ENCODE measurements at places on chromosomes 11 and 22.

- DNase-seq, result no peak
Observed at GRCh38 chr11:76236092-76236999, 30.0 kb upstream of the WNT11 start.

- DNase-seq, result peak; percentile 33
Observed at GRCh38 chr11:116073854-116074837, 569.9 kb upstream of the CADM1 start.

DNA sequence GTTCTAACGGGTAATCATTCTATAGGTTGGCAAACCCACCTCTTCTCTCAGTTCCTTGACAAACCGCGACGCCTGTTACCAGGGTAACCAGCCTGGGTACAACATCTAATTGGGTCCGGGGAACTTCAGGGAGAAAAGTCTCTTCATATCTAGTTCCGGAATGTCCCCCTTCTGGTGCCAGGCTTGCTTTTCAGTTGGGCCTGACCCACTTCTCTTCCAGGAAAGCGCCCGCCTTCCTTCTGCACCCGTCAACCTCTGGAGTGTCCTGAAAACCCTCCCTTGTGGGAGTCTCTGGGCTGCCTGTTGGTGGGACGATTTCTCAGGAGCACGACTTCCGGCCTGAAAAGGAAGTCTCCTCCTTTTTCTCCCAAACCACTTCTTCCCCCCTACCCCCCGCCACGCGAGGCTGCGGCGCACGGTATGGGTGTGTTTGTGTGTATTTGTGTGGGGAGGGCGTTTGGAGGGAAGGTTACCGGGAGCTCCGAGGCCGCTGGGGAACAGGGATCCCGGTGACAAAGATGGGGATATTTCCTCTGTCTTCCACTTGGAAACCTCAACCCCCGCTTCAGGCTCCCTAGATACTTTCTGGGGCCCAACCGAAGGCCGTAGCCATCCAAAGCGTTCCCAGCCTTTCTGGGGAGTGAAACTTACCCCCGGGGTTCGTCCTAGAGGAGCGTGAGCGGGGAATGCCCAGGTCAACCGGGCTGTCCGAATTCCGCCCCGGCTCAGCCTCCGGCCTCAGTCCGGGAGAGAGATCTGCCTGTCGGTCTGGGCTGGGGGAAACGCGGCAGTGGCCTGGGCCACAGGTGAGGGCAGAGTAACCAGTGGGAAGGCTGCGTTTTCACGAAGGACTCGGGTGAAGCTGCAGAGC is at the start of the genes NKAPD1 and PIH1D2:
Gene NKAPD1 (plus strand): TSS at position 359 of the 871 bp plus-strand sequence. CDS start 1,276 bp downstream, outside the sequence.
Gene PIH1D2 (minus strand): TSS at position 77 of the 871 bp plus-strand sequence. CDS start 843 bp downstream, outside the sequence.
- peak; percentile 86 for DNase-seq

DNA sequence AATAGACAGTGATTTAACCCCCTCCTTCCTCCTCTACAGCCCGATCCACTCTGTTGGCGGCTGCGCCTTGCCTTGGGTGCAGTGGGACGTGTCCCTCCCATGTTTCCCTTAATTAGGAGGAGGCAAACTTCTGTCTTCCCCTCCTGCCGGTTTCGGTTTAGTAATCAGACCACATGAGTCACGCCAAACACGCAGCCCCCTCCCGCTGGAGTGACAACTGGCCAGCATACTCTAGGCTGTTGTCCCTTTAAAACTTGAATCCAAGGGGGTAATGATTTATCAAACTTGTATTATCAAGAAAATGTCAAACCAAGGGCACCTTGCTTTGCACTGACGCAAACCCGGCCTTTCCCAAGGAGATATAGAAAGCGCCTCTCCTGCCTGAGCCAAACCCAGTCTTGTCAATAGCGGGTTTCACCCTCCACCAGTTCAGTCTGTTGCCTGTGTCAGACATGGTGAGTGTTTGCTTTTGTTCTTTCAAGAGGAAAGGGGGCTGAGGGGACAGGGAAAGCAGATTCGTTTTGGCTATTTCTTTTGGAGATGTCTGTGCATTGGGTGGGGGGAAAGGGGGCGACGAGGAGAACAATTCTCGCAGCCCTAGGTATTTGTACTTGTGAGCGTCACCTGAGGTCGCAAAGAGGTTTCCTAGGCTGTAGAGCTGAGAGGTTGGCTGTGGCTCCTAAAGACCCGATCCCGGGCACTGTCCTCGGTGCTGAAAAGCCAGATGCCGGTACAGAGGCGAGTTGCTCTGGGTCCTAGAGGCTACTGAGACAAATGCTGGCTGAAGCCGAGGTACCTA is at the start of gene SLC6A5:
Gene SLC6A5 (plus strand): TSS at position 388 of the 799 bp plus-strand sequence. CDS start 65 bp downstream, at position 453.
- no peak for DNase-seq

DNA sequence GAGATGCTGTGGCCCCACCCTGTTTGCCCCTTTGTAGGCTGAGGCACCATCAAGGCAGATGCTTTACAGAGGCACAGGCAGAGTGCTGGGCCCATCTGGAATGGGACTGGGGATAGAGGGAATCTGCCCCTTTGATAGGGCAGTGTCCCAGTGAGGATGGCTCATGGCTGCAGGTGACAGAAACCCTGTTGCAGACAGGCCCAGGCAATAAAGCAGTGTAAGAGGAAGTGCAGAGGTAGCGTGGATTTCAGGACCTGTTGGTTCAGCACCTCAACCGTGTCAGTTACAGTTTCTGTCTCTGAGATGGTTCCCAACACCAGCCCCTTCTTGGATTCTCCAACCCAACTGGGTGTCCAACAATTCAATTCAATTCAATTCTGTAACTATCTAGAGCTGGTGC is 25.1 kb downstream of the PRDM11 start:
- no peak for DNase-seq

DNA sequence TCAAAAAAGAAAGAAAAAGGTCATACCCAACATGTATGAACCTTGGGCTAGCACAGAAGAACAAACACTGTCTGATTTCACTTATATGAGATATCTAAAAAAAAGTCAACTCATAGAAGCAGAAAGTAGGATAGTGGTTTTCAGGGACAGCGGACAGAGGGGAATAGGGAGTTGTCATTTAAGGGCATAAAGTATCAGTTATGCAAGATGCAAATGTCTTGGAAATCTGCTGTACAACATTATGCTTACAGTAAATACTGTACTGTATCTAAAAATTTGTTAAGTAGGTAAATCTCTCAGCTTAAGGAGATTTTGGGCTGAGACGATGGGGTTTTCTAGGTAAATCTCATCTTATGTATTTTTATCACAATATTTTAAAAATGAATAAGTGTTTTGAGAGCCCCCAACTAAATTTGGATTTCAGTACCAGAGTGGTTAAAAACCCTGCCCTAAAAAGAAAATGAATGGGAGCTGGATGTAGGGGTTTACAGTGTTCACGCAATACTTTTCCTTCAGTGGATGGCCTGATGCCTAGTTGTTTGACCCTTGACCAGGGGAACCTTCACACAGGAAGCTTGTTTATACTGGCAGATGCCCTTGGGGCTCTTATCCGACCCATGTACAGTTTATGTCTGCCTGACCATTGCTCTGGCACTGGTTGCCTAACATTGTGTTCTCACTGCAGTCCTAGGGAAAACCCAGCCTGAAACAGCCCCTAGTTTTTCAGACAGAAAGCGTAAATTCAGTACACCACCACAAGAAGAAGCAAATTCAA is 34.8 kb downstream of the SLC22A9 start:
- no peak for DNase-seq

- no peak for DNase-seq
Observed at GRCh38 chr11:85758480-85759039, 52.4 kb downstream of the SYTL2 start.

GRCh38 chr11:64790205-64791095 is 12.1 kb upstream of the SF1 start:
- no peak for DNase-seq

DNA sequence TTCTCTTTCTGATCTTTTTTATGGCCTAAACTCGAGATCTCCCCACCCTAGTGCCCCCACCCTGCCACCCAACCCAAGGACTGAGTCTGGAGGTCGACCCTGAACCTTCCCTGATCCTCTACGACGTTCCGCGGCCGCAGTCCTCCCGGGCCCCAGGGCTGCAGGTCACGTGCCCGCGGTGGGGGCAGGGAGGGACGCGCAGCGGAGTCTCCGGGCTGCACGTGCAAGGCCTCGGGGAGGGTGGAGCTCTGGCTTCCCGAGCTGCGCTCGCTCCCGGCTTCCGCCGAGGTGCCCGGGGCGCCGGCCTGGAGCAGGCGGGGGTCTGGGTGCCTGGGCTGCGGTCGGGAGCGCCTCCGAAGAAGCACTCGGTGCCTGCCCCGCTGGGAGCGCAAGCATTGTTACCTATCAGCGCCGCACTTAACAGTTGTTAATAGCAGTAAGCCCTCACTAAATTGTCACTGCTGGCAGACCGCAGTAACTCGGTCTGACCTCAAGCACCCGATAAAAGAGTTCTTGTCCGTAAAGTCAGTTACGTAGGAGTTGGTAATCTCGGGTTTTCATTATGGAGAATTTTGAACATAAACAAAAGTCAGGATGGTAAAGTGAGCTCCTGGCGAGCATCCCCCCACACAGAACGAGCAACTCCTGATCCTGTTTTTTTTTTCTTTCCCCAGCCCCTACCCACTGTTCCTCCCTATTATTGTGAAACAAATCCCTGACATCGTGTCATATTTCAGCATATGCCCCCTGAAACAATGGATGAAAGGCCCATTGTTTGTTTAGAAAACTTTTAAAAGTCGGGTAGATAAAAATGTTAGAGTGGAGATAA is 69.7 kb upstream of the EP300 start:
- peak; percentile 85 for DNase-seq

- peak; percentile 56 for DNase-seq
Observed at GRCh38 chr22:46054091-46055073, 77.4 kb upstream of the WNT7B start.

DNA sequence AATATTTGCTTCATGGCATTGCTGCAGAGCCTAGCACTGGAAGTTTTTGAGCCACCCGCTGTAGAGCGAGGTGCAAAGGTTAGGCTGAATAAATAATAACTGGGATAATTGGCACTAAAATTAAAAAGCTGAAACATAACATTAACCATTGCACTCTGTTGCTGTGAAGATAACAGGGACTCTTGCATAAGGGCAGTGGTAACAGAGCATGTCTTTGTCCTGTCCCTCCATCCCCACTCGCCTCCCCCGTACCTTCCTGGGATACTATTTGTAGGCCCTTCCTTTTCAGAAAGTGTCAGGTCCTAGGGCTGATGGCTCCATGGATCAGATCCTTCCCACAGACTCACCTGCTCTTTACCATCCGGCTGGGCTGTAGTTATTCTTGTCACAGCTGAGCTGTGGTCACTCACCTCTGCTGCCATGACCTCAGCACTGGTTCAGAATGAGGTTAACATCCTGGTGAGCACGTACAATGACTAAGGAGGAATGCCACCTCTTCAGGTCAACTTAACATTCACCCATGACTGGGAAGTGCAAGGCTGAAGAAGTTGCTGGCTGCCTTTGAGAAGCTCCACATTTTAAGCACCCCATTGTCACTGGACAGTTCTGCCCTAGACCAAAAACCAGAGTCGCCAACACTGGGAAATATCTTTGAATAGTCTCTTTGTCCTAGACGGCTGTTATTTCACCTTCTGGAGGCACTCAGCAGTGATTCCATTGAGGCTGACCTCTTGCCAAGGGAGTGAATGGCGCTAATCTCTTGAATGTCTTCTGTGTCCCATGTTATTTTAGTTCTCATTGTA is 103.2 kb upstream of the KIRREL3 start:
- DNase-seq, result no peak

- DNase-seq, result no peak
Observed at GRCh38 chr11:66912911-66913310, 45.3 kb downstream of the PC start.

- no peak for DNase-seq
Observed at GRCh38 chr11:355581-356458, 13.5 kb upstream of the B4GALNT4 start.

DNA sequence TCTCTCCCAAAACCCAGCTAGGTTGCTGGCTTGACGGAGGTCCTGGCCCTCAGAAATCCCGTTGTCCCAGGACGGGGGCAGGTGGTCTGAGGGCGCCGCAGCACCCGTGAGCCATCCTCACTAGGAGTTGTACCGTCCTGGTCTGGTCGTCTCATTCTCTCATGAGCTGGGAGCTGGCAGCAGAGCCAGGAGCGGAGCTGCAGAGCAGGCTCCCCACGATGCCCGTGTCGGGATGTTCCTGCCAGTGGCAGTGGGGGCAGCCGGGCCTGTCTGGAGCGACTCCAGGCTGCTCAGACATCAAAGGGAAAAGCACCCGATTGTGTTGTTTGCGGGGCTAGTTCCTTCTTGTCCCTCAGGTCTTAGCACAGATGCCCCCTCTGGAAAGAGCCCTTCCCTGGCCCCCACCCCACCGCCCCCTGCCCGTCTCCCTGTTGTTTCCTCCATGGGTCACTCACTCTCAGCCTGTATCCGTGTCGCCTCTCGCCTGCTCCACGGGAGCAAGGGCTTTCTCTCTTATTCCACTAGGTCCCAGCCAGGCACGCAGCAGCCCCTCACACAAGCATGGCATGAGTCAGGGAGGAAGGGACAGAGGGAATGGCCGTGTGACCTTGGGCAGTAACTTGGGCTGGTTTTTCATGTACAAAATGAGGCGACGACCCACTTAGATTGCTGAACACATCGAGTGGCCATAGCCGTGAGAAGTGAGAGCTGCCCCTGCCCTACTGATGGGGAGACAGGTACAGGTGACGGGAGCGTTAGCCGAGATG is 23.2 kb upstream of the MGAT3 start:
- DNase-seq, result no peak

DNA sequence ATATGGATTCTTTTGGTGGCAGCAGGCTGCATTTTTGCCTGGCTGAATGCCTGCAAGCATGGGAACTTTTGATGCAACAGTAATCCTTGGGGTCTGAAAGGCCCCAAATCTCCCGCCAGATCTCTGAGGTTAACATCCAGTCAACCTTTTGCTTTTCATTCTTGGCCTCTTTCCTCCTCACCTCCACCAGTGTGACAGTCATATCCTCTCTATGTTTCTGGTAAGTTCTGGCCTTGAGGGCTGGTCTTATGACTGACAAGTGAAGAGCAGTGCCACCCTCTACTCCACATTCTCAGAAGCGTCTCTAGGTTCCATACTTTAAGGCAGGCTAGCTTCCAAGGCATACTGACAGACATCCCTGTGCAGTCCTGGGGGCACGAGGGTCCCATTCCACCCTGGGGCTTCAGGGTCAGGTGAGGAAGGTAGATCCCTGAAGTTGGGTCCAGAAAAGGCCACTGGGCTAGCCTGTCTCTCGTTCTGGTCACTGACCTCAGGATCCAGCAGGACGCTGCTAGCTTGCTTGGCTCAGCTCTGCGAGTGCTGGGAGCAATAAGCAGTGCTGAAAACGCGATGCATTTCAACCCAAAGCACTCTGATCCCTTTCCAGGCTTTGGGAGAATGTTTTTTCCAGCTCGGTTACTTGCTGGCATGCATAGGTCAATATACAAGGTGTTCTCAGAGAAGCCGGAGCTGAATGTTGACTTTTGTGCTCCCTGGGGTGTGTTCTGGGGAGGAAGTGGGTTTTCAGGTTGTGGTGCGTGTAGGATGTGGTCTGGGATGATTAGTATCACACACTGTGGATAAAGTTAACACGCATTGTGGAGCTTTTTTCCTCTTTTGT is 75.2 kb downstream of the PTPRJ start:
- no peak for DNase-seq

DNA sequence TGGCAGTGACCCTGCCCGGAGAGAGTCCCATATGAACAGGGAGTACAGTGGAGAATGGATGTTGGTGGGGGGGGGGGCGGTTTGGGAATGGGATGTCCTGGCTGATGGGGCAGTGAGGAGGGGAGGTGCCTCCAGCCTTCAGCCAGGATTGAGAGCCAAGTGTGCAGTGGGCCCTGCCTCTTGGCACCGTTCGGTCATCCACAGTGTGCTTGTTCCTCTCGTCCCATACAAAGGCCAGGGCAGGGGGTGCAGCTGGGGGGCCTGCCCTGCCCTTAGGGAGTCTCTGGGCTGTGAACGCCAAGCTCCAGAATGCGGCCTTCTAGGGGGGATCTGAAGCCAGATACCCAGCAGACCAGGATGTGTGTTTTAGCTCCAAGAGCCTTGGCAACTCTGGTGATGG is 34.0 kb downstream of the KCNC1 start:
- DNase-seq, result no peak

Data from NCI-H1436 (cell line).